Skeletal muscle cell (primary cell): ENCODE measurements at places on chromosomes 13 and 19.

GRCh38 chr19:41607668-41608067, 19.2 kb downstream of the CEACAM4 start:
- no peak for DNase-seq

DNA sequence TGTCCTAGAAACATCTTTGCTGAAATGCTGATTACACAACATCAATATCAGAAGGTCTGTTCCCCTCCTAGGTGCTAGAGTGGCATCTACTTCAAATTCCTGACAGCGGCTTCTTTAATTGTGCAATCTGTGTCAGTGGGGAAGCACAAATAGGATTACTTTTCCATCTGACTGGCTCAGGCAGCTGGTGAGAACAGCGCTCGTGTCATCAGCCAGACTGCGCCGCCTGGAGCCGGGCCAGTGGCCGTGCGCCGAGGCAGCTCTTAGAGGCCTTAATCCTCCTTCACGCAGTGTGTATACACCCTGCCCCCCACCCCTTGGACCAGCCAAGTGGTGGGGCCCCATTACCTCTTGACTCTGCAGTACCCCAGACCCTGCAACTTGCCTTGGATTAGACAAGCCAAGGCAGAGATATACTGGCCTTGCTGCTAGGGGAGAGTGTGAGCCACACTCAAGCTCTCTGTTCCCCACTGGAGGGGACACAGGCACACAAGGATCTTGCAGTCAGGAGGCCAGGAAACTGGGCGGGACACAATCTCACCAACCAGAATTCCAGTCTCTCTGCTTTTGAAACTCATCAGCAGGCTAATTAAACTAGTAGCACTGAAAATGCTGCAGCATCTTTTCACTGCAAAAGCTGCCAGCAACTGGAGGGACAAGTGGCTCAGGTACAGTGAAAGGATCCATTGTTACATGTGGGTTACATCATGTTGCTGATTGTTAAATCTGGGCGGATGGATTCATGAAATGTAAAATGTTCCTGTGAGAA, 48.9 kb upstream of the EPHX3 start:
- peak; percentile 83 for DNase-seq

- peak; percentile 57 for DNase-seq
Measured at GRCh38 chr13:48400850-48401291, 12.0 kb downstream of the LPAR6 start.

DNA sequence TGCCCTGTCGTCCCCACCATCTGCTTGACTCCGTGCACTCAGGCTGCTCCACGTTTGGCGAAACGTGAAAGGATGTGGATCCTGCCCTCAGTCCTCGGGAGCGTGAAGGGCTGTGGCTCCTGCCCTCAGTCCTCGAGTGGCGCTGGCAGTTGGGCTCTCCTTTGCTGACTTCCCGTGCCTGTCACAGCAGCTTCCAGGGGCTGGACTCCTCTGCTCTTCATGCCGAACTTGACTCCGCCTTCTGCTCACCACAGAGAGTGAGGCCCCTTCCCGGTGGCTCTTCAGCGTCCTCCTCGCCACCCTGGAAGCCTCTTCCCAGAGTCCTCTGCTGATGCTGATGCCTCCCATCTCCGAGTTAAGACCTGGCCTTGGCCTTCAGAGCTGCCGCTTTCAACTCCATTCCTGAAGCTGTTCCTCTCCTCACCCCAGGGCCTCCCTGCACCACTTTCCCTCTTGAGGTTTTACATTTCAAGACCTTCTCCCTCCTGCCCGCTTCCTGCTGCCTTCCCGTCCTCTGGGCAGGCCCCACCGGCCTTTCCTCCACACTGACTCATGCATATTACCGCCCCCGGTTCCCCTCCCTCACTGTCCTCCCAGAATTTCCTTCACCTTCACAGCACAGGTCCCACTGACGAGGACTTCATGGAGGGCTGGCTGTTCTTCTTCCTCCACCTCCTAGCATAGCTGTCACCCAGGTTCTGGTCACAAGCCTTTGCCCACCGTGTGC, 111.7 kb downstream of the SHISA2 start:
- no peak for DNase-seq

GRCh38 chr13:59665732-59666131, 498.0 kb downstream of the DIAPH3 start:
- DNase-seq = peak; percentile 26

DNA sequence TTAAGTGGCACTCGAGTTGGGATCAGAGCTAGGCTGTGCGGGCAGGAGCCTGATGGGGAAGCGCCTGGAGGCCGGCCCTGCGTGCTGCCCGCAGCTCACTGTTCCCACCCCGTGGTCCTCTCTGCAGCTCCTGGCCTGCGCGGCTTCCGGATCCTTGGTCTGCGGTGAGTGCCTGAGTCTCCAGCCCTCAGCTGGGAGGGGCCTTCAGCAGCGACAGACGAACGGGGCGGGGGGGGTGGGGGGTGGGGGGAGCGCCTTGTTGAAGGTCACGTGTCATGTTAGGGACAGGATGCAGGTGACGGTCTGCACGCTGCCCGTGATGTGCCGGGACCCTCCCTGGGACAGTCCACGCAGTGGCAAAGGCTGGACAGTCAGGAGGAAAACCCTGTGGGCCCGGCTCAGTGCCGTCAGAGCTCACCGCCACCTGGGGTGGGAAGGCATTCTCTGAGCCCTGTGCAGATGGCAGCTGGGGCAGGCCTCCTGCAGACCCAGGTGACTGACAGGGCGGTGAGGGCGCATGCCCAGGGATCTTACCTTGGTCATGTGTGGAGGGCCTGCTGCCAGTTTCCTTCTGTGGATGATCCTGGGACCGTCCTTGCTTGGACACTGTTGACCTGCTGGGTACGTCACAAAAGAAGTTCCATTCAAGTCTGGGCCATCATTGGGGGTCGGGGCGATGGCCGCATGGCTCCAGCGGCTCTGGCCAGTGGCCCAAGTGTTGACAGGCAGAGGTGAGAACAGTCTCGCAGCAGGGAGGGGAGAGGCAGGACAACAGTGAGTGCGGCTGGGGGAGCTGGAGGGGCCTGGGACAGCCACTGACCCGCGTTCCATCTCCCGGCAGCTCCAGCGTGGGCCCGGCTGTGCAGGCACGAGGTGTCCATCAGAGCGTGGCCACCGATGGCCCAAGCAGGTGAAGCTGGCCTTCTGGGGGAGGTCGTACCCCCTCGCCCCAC, 4.3 kb downstream of the NDUFS7 start:
- no peak for DNase-seq

GRCh38 chr19:18800636-18801035, 9.5 kb upstream of the COMP start:
- DNase-seq = no peak

- no peak for DNase-seq
Measured at GRCh38 chr13:46561286-46561685, 8.3 kb downstream of the LRCH1 start.

DNA sequence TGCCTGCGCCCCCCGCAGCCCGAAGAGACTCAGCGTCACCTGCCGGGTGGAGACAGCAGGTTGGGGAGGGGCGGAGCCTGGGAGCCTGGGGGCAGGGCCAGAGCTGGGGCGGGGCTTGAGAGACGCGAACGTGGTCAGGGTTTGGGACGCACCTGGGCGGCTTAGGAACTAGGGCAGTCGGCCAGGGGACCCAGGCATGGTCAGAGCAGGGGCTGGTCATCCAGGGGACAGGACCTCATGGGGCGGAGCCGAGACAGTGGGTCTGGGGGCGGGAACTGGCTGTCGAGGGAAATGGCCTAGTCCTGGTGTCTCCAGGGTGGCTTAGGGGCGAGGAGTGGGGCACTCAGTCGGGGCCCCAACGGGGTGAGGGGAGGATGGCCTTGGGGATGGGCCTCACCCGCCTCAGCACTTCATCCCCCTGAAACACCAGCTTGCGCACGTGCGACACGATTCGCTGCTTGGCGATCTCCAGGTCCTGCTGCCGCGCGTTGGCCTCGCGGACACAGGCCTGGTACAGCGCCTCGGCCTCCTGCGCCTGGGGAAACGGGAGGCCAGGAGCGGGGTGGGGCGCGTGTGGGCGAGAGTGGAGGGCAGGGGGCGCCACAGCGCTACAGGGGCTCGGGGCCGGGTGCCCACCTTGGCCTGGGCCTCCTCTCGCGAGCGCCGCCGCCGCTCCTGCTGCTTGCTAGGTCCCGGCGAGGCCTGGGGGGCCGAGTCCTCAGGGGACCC, 5.8 kb downstream of the GMIP start:
- no peak for DNase-seq

- no peak for DNase-seq
Measured at GRCh38 chr19:10998045-10998533, 37.3 kb downstream of the SMARCA4 start.
